Glutamatergic neuron (in vitro differentiated cells): ENCODE measurements at places on chromosomes 7 and 10. TPM values are rescaled to one million over a fixed set of nuclear protein-coding genes. Genes with fewer than 3 reads are reported as not detected.

PRR15 gene
- total RNA-seq = not detected

ADAM12 gene
- 18.4 TPM for total RNA-seq

ACTL6B gene
- total RNA-seq = 95.2 TPM

FZD1 gene
- 4.9 TPM for total RNA-seq

DNA sequence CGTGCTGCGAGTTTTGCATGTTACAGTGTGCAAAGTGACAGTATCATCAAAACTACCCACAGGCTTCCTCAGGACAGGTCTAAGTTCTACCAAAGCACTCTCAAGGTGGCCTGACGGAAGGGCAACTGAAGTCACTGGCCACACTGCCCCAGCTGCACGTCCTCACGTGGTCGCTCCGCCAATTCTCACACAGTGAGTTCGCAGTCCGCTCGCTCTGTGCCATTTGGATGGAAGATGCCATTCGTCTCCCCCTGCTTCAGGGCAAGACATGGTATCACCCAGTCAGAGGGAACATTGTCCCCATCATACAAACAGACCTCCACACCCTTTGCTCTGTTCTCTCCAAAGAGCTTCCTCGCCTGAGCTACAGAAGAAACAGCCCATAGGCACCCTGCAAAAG is 109.6 kb upstream of the COBL start:
- no peaks in the 10 kb centered on the region for H3K36me3 ChIP-seq
- peaks cover 2% of the 10 kb centered on the region for H3K4me1 ChIP-seq

CPA2 gene
- not detected for total RNA-seq

GRCh38 chr10:118672766-118673715 is 77.6 kb upstream of the PRLHR start:
- DNase-seq = no peak
- peaks cover 6% of the 10 kb centered on the region for H3K27me3 ChIP-seq
- H3K4me1 ChIP-seq = peaks cover 34% of the 10 kb centered on the region
- H3K4me3 ChIP-seq = no peak overlapping the region
- H3K36me3 ChIP-seq = no peaks in the 10 kb centered on the region

SPRN gene
- total RNA-seq = 2.0 TPM
